ENCODE measurements at places on chromosomes 11 and 22.

- no peak for DNase-seq
Observed at GRCh38 chr11:134498326-134499139, 86.5 kb upstream of the B3GAT1 start.

- no peak for DNase-seq
Observed at GRCh38 chr11:69009441-69010211, 3.4 kb downstream of the MRGPRF start.

- no peak for DNase-seq
Observed at GRCh38 chr11:80379620-80380278, 938.9 kb upstream of the TENM4 start.

DNA sequence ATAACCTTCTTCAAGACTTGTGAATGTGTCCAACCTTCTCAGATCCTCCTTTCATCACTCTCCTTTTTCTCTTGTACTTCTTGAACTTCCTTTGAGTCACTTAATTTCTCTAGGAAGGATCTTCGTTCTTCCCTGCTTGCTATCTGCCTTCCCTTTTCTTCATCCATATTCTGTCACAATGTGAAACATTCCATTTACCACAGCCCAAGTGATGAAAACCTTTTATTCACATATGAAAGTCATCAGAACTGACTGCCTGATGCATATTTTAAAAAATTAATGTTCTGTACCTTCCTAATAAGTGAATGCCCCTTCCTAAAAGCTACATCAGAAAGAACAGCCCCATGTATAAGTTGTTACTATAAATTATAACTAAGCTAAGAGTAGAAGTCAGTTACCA, 520.4 kb upstream of the LUZP2 start:
- DNase-seq, result no peak

All from muscle of leg (tissue), 16 donors.